ENCODE measurements at places on chromosomes 5 and 9.

DNA sequence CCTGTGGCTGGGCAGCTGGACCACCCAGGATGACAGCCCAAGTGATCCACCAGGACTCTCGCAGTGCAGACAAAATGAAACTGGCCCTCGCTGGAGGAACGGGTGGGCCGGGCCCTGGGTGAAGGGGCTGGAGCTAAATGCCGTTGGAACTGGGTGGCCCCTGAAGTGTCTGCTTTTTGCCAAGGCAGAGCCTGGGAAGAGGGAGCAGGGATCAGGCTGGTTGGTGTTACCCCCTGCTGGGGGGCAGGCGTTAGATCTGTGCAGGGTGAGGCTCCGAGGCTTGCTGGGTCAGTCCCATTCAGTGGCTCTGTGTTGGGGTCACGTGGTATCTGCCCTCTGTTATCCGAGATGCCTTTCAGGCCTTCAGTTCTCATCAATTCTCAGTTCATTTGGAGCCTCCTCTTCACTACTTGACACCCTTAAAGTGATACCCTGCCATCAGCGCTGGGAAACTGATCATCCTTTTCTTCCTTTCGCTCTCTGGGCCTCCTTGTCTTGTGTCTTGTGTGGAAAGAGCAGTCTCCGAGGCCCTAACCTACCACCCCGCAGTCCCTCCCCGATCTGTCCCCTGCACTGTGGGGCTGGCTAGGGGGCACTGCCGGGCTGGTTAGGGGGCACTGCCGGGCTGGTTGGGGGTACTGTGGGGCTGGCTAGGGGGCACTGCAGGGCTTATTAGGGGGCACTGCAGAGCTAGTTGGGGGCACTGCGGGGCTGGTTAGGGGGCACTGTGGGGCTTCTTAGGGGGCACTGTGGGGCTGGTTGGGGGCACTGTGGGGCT lies 37.3 kb downstream of the COL5A1 start:
- DNase-seq = no peak

- no peak for DNase-seq
These were observed 28.4 kb downstream of the SV2C start for GRCh38 chr5:76111477-76112174.

GRCh38 chr5:138605254-138605972 lies 30.2 kb upstream of the HSPA9 start:
- no peak for DNase-seq

DNA sequence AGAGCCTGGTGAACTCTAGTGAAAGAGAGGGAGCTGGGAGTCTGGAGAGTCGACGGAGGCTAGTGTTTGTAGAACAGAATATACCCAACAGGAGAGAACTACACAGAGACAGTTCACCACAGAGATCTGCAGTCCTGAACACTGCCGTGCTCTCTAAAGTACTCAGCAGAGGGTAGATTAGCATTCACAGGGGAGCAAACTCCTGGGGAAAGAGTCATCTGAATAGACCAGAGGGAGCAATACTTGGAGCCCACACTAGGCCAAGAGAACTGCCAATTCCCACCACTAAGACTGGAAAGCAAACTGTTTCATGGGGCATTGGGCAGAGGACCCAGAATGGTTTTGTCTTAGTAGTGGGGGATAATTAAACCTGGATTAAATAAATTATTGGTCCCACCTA lies 235.6 kb downstream of the EDIL3 start:
- DNase-seq = no peak

GRCh38 chr9:134211811-134212485 lies 47.6 kb upstream of the RNU6ATAC start:
- DNase-seq = no peak

- DNase-seq = no peak
These were observed 14.1 kb downstream of the B4GALT1 start for GRCh38 chr9:33153001-33153400.

DNA sequence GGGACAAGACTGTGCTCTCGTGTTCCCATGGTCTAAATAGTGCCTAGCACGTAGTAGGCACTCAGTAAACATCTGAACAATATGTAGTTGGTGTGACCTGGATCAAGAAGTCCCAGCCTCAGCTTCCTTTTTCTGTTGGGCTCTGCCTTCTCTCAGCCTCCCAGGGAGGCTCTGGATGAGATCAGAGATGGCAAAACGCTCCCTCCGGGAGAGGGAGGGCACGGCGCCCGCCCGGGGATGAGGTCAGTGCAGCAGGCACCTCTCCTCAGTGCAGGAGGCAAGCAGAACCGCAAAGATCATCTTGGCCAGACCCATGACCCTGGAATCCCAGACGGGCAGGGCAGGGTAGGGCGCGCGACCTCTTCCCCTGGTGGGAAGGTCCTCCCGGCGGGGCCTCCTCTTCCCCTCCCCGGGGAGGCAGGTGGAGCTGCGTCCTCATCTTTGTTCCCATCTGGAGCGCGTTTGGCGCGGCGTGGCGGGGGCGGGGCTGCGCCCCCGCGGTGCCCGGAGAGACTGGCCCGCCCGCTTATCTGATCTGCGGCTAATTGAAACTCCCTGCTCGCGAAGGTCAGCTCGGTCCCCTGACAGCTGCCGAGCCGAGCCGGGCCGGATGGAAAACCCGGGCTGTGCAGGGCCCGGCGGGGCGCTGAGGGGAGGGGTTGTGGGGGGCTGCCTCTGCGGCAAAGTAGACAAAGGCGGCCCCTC lies 60.9 kb downstream of the CXXC5 start:
- no peak for DNase-seq

- peak; percentile 92 for DNase-seq
These were observed 39.0 kb downstream of the SMARCA2 start for GRCh38 chr9:2053883-2054845.

DNA sequence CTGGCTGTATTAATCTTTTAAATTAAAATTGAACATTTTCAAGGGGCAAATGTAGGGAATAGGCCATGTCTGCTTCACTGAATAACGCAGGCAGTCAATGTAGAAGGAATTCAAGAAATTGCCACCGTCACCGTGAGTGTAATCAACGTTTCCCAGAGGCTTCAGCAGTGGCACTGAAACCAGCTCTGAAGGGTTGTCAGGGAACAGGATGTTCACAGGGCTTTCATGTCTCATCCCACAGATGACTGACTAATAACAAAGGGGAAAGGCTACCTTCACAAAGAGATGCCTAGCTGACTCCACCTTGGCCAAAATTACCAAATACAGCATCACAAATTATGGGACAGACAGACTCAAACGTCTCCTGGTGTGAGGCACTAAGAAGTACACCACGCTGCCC lies 70.4 kb upstream of the SIMC1 start:
- DNase-seq = no peak

- DNase-seq = no peak
These were observed 126.0 kb upstream of the DHFR start for GRCh38 chr5:80780761-80781285.

DNA sequence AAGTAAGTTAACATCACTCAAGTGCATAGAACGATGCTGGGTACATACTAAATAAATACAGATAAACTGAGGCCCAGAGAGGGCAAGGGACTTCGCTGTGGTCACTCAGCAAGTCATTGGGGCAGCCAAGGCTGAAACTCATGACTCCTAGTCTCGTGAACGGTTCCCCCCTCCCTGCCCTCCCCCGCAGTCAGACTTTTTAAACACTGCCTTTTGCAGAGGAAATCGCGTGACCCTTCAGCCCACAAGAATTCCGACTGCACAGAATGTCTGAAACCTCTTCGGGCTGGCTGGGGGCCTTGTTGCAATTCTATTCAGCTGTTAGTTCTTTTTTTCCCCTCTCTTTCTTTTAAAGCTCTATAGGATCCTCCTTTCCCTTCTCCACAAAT lies 28.1 kb downstream of the NEK6 start:
- DNase-seq = peak; percentile 73

- DNase-seq = no peak
These were observed 26.2 kb upstream of the SPTLC1 start for GRCh38 chr9:92141144-92142129.

DNA sequence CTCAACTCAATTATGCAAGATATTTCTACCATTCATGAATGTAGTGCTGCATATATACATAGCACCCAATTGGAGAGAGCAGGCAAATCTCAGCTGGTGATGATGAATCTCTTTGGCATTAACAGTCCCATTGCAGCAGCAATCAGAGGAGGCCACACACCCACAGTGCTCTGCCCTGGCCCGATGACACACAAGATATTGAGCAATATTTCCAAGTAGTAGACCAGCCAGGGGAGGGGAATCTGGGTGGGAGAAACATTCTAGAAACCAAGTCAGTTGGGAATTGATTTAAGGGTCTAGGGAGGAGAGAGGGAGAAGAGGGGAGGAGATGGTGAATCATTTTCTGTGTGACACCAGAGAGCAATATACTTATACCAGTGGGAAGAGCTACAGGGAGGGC lies 14.9 kb upstream of the C5orf63 start:
- no peak for DNase-seq

DNA sequence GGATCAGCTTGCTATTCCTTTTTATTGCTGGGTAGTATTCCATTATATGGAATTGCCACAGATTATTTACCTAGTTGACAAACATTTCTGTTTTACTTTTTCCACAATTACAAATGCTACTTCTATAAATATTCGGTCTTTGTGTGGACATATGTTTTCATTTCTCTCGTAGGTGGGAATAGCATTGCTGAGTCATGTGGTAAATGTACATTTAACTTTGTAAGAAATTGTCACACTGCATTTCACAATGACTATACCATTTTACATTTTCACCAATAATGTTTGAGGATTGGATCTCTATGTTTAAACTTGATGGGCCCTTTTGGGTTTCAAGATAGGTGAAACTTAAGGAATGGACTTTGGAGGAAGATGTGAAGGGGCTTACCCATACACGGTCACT lies 19.7 kb downstream of the RAI14 start:
- no peak for DNase-seq

GRCh38 chr5:174307656-174308271 lies 262.3 kb downstream of the NSG2 start:
- DNase-seq = no peak

GRCh38 chr9:72497447-72498046 lies 23.9 kb upstream of the TMC1 start:
- DNase-seq = no peak

- peak; percentile 39 for DNase-seq
These were observed 4.6 kb upstream of the HNRNPA0 start for GRCh38 chr5:137758715-137759306.

GRCh38 chr9:124684169-124684568 lies 86.9 kb downstream of the NR6A1 start:
- no peak for DNase-seq

DNA sequence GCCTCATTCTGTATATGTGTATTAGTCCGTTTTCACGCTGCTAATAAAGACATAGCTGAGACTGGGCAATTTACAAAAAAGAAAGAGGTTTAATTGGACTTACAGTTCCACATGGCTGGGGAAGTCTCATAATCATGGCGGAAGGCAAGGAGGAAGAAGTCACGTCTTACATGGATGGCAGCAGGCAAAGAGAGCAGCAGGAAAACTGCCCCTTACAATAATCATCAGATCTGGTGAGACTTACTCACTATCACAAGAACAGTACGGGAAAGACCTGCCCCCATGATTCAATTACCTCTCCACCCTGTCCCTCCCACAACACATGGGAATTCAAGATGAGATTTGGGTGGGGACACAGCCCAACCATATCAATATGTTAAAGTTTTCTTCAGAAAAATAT lies 49.8 kb upstream of the GPBP1 start:
- no peak for DNase-seq

DNA sequence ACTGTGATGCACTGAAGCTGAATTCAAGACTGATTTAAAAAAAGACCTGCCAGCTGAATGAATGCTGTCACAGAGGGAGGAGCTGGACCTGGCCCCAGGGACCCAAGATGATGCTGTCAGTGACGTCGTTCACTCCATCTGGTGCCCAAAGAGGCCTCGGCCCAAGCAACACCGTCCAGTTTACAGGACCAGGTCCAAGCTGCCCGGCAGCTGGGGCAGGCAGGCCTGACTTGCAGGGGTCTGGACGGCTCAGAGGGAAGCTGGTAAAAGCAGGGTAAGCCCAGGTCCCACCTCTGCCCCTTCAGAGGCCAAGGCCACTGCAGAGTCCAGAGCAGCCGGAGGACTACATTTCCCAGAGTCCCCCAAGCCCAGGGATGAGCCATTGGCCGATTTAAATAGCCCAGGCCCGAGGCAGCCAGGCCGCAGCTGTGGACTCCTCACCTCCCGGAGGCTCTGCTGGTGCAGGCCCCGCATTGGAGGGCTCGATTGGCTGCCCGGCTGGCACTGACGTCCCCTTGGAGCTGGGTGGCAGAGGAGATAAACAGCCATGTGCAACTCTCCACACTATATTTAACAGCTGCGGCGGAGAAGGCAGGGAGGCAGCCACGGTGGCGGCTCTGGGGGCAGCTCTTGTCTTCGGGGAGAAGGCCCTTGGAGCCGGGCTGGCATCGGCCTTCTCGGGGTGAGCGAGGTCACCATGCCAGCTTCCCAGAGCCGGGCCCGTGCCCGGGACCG lies at the start of gene PLPP7:
Gene PLPP7, plus strand, starts transcription at position 423 of the 735 bp plus-strand sequence. Its CDS starts 275 bp downstream, at position 698.
- no peak for DNase-seq

DNA sequence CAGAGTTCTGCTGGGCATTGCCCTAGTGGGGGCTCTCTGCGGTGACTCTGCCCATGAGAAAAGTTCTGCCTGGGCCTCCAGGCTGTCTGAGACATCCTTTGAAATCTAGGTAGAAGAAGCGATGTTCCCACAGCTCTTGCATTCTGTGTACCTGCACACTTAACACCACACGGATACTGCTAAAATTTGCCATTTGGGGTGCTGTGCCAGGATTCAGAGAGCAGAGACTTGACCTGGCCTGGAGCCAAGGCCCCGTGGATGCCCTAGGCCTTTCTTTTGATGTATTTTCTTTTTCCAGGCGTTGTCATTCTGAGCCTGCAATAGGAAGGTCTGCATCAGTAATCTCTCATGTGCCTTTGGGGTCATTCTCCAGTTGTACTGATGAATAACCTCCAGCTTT lies 89.3 kb upstream of the IL12B start:
- DNase-seq = no peak

DNA sequence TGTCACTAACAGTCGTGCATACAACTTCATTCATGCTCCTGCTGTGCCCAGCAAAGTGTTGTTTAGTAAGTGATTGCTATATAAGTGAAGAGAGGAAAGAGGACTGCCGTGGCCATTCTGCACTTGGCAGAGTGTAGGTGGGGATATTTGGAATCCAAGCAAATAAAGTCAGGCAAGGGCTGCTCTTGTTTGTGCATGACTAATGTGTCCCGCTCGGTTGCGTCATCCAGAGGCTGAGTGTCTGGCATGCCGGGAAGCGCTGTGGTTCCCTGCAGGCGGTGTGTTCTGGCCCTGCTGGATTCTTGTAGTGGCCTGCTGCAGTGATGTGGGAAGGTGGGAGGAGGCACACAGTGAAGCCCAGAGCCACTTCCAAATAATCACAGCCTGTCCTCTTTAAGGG lies 136.9 kb upstream of the ANKH start:
- no peak for DNase-seq

GRCh38 chr5:77229887-77230286 lies 19.4 kb downstream of the PDE8B start:
- peak; percentile 8 for DNase-seq

DNA sequence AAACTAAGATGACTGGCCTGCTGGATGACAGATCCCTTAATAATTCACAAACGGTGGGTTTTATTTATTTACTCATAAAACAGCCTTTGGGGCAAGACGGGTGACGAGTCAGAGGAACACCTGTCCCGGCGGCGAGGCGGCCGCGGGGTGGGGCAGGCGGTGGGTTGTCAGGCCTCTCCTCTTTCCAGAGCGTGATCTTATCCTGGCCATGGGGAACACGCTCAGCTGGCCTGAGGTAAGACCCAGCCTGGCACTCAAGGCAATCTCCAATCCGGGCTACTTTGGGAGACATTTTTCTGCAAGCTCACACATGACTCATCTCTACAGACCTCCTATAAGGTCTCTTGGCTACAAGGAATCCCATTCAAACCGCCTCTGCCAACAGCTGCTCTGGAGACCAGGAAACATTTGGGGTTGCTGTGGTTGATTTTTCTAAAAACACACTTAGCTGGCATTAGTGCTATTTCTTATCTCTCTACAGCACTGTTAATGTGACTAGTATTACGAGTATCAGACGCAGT lies 6.3 kb downstream of the RAPGEF1 start:
- peak; percentile 75 for DNase-seq

All from activated CD4-positive, alpha-beta T cell treated with anti-CD3 and anti-CD28 coated beads, Interleukin-2, amount 50 U/mL, for 16 hours (primary cell).